ENCODE measurements at places on chromosomes 2 and 18. TPM values are rescaled to one million over a fixed set of nuclear protein-coding genes. Genes with fewer than 3 reads are reported as not detected.

DNA sequence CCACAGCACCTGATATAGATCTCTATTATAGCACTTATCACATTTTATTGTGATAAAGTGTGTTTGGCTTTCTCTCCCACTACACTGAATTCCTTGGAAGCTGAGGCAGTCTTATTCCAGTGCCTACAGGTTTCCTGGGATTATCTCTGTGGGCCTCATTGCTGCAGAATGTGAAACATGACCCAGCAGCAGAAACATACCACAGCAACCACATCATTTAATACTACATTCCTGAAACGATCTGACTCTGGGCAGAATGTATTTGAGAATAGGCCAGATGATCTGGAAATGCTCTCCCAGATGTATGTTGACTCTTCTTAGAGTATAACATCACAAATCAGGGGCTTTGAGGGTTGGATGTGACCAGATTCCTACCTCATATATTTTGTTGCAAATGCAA is 323.5 kb upstream of the TANK start:
- no peak for DNase-seq

- no peak for DNase-seq
Observed at GRCh38 chr2:212733273-212733672, 194.7 kb upstream of the ERBB4 start.

GRCh38 chr2:136019306-136019705 is 33.9 kb upstream of the DARS1 start:
- DNase-seq = no peak

- no peak for DNase-seq
Observed at GRCh38 chr2:235551965-235552364, 58.1 kb downstream of the AGAP1 start.

Gene MLPH
- total RNA-seq = 0.94 TPM

Gene HOXD8
- total RNA-seq = not detected
